ENCODE measurements at places on chromosomes 7 and 10.

GRCh38 chr7:103879411-103879810, 110.0 kb downstream of the RELN start:
- no peak for DNase-seq

DNA sequence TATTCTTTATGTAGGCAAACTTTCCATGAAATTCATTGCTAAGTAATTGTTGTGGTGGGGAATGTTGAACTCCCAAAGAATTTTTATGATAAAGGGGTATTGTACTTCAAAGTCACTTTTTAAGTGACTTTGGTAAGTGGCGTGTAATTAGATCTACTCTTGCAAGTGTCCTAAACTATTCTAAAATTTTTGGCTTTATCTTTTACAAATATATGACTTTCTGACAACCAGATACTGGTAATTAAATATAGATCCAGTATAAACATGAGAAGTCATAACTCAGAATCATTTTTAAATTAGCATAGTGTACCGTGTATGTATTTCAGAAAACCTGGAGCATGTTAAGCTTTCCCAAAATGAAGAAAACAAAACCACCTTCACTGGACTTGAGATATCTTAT, 84.7 kb upstream of the HGF start:
- DNase-seq: no peak

DNA sequence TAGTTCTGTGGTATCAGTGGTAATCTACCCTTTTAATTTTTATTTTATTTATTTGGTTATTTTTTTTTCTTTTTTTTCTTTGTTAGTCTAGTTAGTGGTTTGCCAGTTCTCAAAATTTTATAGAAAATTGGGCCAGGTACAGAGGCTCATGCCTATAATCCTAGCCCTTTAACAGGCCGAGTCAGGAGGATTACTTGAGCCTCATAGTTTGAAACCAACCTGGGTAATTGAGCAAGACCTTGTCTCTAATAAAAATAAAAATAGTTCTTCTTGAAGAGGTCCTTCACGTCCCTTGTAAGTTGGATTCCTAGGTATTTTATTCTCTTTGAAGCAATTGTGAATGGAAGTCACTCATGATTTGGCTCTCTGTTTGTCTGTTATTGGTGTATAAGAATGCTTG, 51.5 kb downstream of the PPP1R3A start:
- no peak for DNase-seq

GRCh38 chr7:98864731-98865453, 4.9 kb downstream of the TMEM130 start:
- peak; percentile 34 for DNase-seq

DNA sequence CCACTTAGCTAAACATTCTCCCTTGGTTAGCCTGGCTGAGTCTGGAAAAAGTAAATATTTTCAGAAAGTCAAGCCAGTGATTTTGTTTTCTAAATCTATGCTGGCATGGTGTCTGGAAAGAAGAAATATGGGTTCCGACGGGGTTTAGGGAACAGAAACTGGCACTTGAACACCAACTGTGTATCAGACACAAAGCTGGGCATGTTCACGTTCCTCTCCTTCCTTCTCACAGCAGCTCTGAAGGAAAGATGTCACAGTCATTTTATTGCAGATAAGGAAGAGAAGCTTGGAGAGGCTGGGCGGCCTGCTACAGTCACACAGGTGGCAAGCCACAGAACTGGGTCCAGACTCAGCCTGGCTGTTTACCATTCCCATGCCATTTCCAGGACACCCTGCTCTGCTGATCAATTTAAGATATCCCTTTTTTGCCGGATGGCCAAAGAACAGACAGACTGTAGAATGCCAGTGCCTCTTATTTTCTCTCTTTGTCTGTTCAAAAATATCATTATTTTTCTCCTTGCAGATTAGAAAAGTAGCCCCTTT, 118.8 kb downstream of the HERPUD2 start:
- no peak for DNase-seq

GRCh38 chr7:22025983-22026382, 80.3 kb upstream of the CDCA7L start:
- DNase-seq: no peak

DNA sequence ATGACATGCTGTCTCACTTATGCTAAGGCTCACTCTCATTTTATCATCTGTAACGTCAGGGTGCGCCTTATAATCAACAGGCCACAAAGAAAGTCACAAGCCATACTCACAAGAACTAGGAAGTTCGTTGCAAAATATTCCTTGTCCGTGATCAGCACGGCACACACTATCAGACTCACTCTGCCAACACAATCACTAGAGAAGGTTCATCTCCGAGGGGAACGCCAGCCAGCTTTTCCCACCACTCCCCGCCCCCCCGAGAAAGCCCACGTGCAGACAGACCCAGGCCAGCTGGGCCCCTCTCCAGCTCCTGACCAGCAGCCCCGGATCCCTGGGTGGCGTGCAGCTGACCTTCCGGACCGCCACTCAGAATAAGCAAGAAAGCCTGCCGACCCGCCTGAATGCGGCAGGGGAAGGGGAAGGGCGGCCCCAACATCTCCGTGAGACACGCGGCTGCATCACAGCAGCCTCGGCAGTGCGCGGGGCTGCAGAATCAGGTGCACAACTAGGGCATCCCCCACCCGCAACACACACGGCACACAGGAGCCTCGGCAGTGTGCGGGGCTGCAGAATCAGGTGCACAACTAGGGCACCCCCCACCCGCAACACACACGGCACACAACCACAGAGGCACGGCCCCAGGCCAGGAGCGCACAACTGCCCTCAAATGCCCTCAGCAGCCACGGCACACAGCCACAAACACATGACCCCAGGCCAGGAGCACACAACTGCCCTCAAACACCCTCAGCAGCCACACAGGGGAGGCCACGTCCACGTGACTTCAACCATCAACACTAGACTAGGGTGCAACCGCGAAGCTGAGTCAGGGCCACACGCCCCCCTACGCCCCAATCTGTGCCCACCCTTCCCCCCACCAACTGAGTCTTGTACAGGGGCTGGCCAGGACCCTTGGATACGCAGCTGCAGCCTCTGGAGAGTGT, 2.5 kb upstream of the GPR146 start:
- no peak for DNase-seq

DNA sequence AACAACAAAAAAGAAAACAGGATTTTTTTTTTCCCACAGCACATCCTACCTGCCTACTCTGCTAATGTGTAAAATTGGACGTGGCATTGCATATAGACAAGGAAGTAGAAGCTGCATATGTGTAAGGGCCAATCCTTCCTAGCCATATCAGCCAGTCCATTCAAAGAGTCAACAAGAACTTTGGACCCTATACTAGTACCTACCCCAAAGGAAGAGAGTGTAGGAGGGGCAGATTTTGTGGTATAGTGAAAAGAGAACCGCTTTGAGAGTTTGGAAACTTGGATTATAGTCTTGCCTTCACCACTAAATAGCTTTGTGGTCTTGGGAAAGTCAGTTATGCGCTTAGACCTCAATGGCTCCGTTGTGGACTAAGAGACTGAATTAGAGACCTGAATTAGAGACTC, 12.1 kb upstream of the MCU start:
- no peak for DNase-seq

DNA sequence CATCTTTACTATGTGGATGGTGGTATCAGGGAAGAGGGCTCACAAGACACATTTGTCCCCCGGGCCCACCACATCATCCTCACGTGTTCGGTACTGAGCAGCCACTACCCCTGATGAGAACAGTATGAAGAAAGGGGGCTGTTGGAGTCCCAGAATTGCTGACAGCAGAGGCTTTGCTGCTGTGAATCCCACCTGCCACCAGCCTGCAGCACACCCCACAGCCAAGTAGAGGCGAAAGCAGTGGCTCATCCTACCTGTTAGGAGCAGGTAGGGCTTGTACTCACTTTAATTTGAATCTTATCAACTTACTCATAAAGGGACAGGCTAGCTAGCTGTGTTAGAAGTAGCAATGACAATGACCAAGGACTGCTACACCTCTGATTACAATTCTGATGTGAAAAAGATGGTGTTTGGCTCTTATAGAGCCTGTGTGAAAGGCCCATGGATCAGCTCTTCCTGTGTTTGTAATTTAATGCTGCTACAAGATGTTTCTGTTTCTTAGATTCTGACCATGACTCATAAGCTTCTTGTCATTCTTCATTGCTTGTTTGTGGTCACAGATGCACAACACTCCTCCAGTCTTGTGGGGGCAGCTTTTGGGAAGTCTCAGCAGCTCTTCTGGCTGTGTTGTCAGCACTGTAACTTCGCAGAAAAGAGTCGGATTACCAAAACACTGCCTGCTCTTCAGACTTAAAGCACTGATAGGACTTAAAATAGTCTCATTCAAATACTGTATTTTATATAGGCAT, 9.1 kb upstream of the CSGALNACT2 start:
- peak; percentile 99 for DNase-seq

GRCh38 chr10:17176091-17176490, 25.4 kb downstream of the TRDMT1 start:
- DNase-seq: no peak

DNA sequence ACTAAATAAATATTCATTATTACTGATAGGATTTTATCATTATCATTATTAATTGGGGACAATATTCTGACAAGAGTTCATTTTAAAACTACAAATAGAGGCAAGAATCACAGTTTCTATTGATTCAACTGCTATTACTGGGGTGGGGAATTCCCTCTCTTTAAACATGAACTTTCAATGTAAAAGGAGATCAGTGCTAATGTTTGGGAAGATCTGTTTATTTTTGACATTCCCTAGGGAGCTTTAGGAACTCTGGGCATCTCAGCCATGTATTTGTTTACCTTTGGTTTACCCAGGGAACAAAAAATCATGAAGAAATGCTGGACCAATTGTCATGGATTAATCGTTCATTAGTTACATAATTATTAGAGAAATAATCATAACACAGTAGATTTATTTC, 443.2 kb upstream of the AKR1E2 start:
- no peak for DNase-seq

DNA sequence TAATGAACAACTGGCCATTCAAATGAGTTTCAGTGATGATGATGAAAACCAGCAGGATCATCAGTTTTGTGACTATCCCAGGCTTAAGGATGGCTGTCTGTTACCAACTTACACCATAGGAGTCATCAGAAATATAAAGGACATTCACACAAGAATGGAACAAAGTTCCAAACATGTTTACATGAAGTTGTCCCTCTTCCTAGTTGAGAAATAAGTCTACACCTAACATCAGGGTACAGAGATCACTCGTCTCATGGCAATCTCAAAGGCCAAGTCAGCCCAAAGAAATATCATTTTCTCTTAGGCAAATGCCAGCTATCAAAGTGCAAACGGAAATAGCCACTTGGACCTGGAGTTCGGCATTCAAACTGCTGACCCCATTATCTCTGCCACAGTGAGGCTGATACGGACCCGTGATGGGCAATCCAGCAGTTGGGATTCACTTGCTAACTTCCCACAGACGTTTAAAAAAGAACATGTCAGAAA, 53.0 kb downstream of the CREB3L2 start:
- no peak for DNase-seq

DNA sequence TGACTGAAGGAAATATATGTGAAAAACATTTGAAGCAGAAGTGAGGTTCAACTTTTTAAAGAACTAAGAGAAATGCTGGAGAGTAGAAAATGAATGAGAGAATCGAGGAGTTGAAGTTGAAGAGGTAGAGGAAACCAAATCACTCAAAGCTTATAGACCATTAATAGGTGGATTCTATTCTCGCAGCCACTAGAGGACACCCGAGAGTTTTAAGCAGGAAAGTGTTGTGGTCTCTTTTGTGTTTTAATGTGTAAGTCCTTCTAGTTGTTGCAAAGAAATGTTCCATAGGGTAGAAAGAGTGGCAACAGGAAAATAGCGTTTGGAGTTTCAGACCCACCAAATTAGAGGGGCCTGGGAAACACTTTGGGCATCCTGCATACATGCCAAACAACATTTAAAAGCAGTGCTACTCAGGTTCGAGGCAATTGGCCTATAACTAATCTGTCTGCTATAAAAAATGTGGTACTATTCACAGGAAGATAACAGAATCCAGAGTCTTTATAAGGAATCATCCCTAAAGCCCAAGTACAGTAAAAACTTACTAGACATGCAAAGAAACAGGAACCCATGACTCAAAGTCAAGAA, 75.3 kb upstream of the TAS2R16 start:
- peak; percentile 20 for DNase-seq

GRCh38 chr10:79472449-79472848, 27.0 kb upstream of the ZCCHC24 start:
- no peak for DNase-seq

DNA sequence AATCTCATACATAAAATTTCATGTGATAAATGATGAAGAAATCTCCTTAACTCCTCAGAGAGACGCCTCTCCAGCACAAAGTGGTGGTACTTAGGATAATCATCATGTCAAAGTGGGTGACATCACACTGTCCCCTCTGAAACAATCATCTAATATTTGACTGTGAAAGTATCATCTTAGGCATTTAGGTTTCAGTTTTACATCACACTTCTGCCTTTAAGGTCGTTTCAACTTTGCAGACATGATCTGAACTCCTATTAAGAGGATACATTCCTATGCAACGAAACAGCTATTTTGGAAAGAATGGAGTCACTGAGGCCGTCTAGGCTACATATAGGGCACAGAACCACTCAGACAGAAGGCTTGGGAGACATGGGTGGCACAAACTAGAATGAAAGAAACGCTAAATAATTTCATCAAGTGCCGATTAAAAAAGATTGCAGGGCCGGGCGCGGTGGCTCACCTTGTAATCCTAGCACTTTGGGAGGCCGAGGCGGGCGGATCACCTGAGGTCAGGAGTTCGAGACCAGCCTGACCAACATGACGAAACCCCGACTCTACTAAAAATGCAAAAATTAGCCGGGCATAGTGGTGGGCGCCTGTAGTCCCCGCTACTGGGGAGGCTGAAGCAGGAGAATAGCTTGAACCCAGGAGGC, 2.0 kb downstream of the VOPP1 start:
- no peak for DNase-seq

DNA sequence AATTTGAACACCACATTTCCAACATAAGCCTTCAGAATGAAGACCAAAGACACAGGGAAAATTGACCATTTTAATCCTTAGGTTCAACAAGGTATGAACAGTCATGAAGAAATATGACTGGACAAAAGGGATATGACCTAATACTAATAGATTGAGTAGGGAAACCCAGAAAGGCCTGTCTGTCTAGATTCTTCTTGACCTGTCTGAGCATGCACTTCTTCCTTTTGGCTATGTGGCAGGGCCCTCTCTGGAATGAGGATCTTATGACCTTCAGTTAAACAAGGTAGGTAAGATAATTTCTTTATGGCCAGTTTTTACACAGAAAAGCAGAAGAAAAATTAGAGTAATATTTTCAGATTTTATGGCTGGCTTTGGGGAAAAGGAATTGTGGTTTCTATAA, 3.0 kb upstream of the PHYHIPL start:
- DNase-seq: no peak

- DNase-seq: no peak
Measured at GRCh38 chr10:3067118-3067858, at the start of gene PFKP. TSS of gene PFKP (plus strand) at chr10:3067548. CDS start at chr10:3067596, 48 bp downstream.

GRCh38 chr10:102119417-102120141, 589 bp downstream of the LDB1 start:
- peak; percentile 70 for DNase-seq

DNA sequence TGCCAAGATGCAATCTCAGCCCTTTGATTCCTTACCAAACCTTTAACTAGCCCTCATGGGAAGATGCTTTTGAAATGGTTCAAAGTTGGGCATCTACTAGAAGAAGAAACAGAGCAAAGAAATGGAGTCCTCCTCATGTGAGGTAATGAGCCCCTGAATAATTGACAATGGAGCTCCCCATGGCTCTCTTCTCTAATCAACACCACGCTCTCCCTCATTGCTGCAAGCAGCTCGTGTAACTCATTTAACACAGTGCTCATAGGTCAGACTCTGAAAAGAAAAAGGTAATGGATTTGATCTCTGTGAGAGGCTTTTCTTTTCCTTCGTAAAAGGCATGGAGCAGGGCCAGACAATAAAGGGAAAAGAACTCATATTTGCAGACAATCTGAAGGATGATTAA, 312.8 kb downstream of the PHTF2 start:
- DNase-seq: no peak

- DNase-seq: peak; percentile 39
Measured at GRCh38 chr7:20514364-20514763, 101.1 kb upstream of the ABCB5 start.
